ENCODE measurements at places on chromosomes 2 and 18.

GRCh38 chr18:26046419-26047077, 43.9 kb downstream of the SS18 start:
- no peak for DNase-seq

- DNase-seq: no peak
These were observed 10.1 kb downstream of the BCL2 start for GRCh38 chr18:63309422-63309821.

- DNase-seq: no peak
These were observed 130.9 kb upstream of the GLI2 start for GRCh38 chr2:120604767-120605166.

DNA sequence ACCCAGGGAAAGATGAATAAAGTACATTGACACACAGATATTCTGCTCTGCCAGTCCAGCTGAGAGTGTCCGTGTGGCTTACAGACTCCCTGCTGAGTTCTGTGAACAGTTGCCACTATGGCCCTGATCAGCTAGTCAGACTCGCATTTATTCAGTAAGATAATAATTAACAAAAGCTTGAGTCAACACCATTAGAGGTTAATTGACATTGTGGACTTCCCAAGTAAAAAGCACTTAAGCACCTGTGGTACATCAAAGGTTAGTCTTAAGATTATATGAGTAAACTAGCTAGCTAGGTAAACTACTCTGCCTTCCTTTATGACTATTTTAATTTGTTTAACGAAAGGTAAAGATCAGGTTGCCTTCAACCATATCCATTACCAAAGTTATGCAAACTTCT, 33.7 kb downstream of the ANKRD30B start:
- DNase-seq: no peak

- peak; percentile 15 for DNase-seq
These were observed 359.4 kb downstream of the PTPRM start for GRCh38 chr18:7926526-7926925.

DNA sequence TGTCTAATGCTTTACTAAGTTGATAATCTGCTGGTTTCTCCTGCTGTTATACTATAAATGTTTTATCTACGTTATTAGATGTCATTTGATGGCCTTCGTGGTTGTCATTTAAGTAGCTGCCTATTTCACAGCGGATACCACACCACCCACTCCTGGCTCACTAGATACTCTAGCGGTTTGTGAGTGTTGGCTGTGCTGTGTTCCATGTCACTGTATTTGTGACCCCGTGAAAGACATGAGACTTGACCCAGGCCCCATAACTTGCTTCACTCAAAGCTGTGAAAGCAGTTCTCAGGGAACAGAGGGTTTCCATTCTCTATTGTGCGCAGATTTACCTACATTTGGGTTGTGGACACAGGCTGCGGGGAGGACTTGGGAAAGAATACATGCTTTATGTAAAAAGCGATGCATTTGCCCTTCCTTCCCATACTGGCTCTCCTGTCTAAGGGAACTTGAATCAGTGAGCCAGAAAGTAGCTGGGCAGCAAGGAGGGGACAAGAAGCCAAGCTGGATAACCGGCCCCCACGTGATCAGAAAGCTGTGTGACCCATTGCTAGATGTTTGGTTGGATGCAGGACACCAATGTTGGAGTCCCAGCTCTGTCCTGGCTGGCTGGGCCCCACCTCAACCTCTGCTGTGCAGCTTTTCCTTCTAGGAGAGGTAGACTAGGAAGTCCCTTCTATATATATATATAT, 52.2 kb downstream of the PLB1 start:
- no peak for DNase-seq

DNA sequence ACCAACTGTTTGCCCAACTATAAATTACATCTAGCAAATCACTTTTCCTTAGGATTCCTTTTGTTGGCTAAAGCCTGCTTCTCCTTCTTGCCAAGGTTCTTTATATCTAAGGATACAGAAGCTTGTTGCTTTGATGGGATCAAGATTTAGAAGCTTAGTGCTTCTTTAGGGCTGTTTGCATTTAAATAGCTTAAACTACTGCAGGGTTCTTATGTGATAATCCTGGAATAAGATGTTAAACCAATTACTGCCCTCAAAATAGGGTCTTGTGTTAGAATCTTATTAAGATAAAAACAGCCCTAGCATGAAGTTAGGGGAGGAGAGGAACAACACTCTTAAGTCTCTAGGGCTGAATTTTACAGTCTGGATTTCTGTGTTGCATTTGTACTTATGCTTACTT, 64.2 kb downstream of the KIF5C start:
- DNase-seq: no peak

DNA sequence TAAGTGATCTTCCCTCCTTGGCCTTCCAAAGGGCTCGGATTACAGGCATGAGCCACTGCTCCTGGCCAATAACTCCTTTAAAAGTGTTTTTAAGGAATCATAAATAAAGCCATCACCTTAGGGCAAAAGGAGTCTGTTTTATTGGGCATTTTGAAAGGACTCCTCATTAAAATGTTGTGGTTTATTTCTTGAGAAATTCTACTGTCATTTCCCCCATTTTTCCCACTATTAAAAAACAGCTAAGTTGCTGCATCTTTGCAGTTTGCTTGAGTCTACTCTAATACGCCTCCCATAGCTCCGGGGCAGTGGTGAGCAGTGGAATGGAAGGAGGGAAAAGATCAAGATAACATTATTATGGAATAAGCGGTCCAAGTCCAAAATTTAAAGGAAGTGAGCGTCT, 293.2 kb downstream of the PIEZO2 start:
- no peak for DNase-seq

- DNase-seq: no peak
These were observed 246.1 kb downstream of the RPRM start for GRCh38 chr2:153232464-153232863.

- DNase-seq: peak; percentile 22
These were observed 127.8 kb downstream of the STK39 start for GRCh38 chr2:168119515-168120141.

- no peak for DNase-seq
These were observed 404.1 kb upstream of the ST6GAL2 start for GRCh38 chr2:107290041-107290440.

- no peak for DNase-seq
These were observed 4.3 kb downstream of the UBXN2A start for GRCh38 chr2:23944527-23944926.

- no peak for DNase-seq
These were observed 11.6 kb downstream of the TRIB2 start for GRCh38 chr2:12728221-12728777.

DNA sequence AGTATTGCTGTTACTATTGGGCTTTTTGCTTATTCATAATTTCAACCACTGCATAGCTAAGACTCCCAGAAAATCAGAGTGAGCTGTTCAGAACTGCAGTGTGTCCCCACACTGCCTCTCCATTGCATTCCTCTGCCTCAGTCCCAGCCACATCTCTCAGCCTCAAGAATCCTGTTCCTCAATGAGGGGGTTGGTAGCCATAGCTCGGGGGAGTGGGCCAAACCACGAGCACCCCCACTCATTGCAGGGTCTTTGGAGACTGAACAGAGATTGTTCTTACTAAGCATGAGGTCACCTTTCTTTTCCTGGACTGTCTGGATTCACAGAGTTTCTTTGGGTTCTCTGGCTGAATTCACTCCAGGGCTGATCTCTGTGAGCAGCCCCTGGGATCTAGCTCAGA, 161.1 kb downstream of the GFPT1 start:
- no peak for DNase-seq

DNA sequence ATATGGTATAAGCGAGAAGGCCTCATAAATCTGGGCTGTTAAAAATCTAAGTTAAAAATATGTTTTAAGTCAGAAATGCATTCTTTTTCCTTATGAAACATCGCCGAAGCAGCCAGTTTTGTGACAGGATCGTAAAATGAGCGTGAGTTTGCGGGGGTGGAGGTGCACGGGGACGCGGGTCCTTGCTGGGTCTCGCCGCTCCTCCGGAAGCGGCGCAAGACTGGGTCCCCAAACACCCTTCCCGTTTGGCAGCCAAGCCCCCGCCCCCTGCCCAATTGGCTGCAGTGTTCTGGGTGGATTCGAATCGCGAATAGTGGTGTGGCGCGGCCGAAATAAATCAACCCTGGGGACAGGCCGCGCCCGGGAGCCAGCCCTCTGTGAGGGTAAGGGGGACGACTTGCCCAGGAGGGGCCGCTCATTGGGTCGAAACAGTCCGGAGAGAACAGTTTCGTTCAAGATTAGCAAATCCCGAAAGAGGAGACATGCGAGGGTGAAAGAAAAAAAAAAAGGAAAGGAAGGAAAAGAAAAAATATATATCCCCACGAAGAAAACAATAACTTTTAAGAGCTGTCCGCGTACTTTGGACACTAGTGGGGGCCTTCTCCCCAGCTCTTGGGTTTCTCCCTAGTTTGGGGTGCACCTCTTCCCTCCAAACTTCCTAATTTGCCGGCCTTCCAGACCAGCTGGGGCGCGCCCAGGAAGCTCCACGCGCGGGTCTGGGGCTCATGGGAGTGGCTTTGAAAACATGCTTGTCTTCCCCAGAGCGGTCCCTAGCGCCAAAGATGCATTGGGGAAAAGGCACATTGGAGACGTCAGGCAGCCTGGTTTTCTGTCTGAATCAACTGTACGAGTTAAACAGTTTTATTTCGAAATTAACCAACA, 3.1 kb upstream of the GATA6 start:
- DNase-seq: no peak

GRCh38 chr2:232632904-232633412, 446 bp upstream of the EFHD1 start:
- DNase-seq: no peak

DNA sequence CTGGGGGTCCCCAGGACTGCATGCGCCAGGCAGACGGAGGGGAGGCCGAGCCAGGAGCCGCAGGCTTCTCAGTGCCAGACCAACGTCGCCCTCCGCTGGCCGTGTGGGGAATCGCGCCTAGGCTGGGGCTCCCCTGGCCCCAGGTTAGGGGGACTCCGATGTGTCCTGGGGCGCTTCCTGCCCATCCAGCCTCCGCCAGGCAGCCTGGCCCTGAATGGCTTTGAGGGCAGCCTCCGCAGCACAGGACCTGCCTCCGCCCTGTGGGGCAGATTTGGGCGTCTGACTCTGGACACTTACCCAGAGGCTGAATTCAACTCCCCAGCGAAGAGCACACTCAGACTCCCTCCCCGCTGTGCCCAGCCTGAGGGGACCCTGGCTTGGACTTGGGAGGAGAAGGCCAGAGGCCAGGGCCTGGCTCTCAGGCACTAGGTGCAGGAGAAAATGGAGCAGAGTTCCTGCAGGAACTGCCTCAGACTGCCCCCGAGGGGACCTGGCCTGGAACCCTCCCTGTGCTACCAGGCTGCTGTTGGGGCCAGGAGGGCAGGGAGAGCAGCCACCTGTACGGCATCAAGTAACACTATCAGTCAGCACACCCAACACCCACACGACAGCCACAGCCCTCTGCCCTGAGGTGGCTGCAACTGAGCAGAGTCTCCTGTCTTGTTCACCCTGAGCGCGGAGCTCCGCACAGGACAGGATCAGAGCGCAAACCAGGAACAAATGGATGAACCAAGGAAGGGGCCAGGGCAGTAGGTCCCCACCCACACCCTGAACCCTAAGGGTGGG, 597 bp upstream of the TEKT4 start:
- DNase-seq: no peak

- no peak for DNase-seq
These were observed 151.9 kb upstream of the SKOR2 start for GRCh38 chr18:47403317-47403716.

DNA sequence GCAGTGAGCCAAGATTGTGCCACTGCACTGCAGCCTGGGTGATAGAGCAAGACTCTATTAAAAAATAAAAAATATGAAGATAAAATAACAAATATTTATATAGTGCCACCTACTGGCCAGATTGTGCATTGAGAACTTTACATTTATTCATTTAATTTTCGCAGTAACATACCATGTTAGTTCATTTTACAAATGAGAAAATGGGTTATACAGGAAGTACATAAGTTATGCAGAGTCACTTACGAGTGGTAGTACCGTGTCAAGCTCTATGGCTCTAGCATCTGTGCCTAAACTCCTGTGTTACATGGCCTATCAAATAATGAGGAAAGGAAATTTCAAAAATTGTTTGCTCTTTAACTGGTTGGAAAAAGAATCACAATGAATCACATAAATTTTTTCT, 27.9 kb downstream of the RIF1 start:
- DNase-seq: no peak

- no peak for DNase-seq
These were observed 1.1 kb upstream of the LINC00305 start for GRCh38 chr18:64149916-64150438.

DNA sequence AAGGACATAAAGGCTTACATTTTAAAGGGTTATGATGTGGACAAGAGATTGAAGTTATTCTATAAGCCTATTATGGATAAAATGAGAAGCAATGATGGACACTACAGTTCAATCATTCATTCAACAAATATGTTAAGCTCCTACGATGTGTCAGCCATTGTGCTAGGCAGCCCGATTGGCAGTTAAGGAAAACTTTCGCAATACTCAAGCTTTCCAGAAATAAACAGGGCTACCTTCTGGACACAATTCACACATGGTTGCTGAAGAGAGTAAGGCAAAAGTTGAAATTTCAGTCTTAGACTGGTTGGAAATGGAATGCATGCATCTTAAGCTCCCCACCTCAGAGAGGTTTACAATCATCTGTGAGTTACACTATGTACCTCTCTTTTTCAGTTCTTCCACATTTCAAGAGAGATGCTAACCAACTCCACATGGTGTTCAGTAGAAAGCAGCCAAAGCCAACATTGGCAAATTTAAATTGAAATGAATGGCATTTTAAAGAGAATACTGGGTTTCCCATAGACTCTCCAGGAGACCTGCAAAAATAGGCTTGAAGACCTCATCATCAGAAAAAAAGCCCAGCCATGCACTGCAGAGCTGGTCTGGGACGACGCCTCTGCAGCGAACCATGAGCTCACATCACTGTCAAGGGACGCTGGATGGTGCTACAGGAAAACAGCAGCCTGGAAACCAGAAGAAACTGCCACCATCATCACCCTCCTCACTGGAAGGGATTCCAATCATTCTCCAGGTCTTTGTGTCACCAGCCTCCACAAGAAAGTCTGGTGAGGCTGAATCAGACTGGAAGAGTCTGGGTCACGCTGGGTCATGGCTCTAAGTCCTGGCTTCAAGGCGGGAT, 276.3 kb downstream of the AFF3 start:
- DNase-seq: no peak

- DNase-seq: no peak
These were observed 916 bp downstream of the TNFRSF11A start for GRCh38 chr18:62325806-62326645.

GRCh38 chr2:128605421-128605820, 286.8 kb upstream of the HS6ST1 start:
- DNase-seq: no peak

- no peak for DNase-seq
These were observed 305.9 kb upstream of the CCDC68 start for GRCh38 chr18:55265130-55265675.
